Endothelial cell (in vitro differentiated cells): ENCODE measurements at places on chromosomes 12 and 14. TPM values are rescaled to one million over a fixed set of nuclear protein-coding genes. Genes with fewer than 3 reads are reported as not detected.

SIVA1 gene
- 84.3 TPM for total RNA-seq

GRCh38 chr12:52677671-52678070 lies 2.5 kb downstream of the KRT1 start:
- no peaks in the 10 kb centered on the region for H3K4me1 ChIP-seq
- DNase-seq = no peak
- no peaks in the 10 kb centered on the region for H3K36me3 ChIP-seq

SLC5A8 gene
- total RNA-seq = not detected

DNA sequence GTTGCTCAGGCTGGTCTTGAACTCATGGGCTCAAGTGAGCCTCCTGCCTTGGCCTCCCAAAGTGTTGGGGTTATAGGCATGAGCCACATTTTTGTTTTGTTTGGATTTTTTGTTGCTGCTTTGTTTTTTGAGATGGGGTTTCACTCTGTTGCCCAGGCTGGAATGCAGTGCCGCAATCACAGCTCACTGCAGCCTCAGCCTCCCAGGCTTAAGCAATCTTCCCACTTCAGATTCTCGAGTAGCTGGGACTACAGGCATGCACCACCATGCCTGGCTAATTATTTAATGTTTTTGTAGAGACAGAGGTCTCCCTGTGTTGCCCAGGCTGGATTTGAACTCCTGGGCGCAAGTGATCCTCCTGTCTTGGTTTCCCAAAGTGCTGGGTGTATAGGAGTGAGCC lies 5.7 kb upstream of the PLEK2 start:
- H3K27ac ChIP-seq = no peak overlapping the region
- DNase-seq = no peak
- H3K4me3 ChIP-seq = no peak overlapping the region
- peaks cover 2% of the 10 kb centered on the region for H3K4me1 ChIP-seq
- peaks cover 4% of the 10 kb centered on the region for H3K27me3 ChIP-seq
- H3K36me3 ChIP-seq = no peaks in the 10 kb centered on the region

- no peaks in the 10 kb centered on the region for H3K4me1 ChIP-seq
- peaks cover 3% of the 10 kb centered on the region for H3K36me3 ChIP-seq
- DNase-seq = no peak
Measured at GRCh38 chr12:2161473-2161872, 108.7 kb downstream of the CACNA1C start.

EPYC gene
- total RNA-seq = not detected

DNA sequence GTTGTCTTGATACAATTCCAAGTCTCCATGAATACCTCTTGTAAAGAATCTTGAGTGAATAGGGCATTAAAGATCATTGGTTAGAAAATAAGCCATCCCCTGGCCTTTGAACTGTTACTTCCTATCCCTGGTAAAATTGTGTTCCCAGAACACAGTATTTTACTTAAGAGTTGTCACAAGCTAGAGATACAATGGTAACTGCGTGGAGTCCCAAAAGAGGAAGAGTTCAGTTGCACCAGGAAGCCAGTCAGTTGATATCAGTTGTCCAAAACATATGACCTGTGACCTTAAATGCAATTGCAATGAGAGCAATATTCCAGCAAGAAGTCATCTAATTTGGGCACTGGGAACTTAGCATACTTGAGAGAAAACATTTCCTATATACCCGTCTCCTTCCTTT lies 117.3 kb downstream of the NEDD1 start:
- no peaks in the 10 kb centered on the region for H3K36me3 ChIP-seq
- no peak for DNase-seq
- no peaks in the 10 kb centered on the region for H3K4me1 ChIP-seq
- H3K27ac ChIP-seq = no peak overlapping the region

DNA sequence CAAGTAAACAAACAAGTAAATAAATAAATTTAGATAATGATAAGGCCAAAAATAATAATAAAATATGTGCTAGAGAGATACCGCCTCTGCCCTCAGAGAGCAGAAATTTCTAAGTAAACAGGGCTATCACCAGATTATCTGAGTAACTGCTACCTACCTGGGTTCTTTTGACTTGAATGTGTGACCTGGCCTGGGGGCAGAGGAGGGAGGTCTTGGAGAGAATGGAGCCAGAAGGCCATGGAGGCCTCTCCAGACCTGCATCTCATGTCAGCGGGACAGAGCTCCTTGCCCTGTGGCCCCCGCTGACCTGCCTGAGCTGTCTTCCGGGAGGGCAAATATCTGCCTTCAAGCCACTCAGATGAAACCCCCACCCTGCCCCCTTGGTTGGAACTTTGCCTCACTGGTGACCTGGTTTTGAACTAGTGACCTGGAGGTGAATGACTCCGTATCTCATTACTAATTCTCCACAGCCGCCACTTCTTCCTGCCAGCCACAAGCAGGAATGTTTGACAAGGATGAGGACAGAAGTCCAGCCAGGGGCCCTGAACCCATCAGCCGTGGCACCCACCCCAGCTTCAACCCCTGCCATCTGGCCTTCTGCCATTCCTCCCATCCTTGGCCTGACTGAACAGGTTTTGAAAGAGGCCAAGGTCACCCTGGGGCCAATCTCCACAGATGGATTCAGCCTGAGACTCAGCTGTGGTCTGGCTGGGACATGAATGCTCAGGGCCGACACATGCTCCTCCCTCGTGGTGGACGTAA lies 86.8 kb upstream of the PARP11 start:
- no peak overlapping the region for H3K27ac ChIP-seq
- no peaks in the 10 kb centered on the region for H3K36me3 ChIP-seq
- H3K27me3 ChIP-seq = peaks cover 2% of the 10 kb centered on the region
- H3K4me3 ChIP-seq = no peak overlapping the region
- peaks cover 5% of the 10 kb centered on the region for H3K4me1 ChIP-seq
- DNase-seq = no peak

DNA sequence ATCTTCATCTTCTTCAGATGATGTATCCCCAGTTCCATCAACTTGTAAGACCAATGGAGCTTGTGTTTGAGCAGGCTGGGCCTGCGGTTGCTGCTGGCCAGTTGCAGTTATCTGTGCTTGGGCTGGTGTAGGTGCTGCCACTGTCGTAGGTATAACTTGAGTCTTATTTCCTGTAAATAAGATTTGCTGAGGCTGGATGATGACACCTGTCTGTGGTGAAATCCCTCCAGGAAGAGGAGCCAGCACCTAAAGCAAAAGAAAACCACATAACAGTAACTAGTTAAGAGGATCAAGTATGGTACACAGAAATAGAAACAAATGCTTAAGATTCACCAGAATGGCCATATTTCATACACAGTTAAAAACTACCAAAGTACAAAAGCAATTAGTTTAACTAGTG lies 28.2 kb downstream of the GTF2A1 start:
- no peak overlapping the region for H3K4me3 ChIP-seq
- DNase-seq = no peak
- peaks cover 29% of the 10 kb centered on the region for H3K36me3 ChIP-seq
- H3K4me1 ChIP-seq = no peaks in the 10 kb centered on the region

DNA sequence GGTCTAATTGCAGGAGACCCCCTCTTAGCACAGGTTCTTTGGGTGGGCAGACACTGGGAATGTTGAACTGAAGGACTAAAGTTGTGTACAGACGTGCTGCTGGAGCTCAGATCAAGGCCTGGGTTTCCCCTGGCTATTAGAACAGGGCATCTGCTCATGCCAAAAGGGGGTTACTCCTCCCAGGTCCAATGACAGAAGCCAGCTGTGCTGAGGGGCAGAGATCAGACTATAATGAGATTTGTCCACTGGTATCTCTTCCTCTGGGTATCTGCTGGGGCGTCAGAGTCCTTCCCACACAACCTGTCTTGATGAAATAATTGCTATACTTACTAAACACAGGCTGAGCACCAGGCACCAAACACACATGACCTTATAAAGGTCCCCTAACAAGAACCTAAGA lies 42.6 kb downstream of the LTBP2 start:
- peaks cover 6% of the 10 kb centered on the region for H3K27me3 ChIP-seq
- DNase-seq = no peak
- no peaks in the 10 kb centered on the region for H3K36me3 ChIP-seq
- H3K27ac ChIP-seq = no peak overlapping the region

DNA sequence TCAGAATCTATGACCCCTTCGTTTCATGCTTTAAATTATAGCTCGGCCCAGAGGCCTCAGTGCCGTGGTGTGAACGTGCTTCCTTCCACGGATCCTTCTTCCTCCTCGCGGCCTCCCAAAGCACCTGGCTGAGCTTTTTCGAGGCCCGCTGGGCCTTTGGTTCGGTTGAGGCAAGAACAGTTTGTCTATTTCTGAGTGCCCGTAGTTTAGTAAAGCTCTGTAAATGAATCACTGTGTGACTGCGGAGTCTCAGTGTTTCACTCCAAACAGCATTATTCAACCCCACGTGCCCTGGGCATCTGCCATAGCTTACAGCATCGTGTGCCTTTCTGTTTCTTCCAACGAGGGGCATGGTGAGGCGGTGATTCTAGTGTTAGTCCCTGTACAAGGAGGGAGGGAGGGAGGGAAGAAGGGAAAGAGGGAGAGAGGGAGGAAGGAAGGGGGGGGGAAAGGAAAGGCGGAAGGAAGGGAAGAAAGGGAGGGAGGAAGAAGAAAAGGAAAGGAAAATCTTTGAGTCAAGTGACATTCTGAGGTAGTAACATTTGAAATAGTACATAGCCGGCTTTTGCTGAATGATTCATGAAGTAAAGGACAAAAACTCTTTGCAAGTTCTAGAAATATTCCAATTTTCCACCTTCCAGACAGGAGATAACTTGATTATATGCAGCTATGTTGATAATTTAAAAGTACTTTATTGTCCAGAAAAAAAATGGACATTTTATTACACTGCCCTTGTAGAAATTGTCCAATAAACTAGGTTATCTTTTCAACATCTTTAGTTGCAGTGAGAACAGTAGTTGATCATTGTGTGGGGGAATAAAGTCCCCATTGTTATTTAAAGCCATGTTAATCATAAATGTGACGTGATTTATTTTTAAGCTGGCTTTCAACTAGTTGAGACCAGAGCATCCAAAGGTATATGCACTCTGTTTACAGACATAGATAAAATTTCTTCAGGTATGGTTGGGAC lies 1.2 kb upstream of the TRIM9 start:
- peak overlapping the region; percentile 48 for H3K27ac ChIP-seq
- H3K4me1 ChIP-seq = peaks cover 11% of the 10 kb centered on the region
- DNase-seq = peak; percentile 19
- no peaks in the 10 kb centered on the region for H3K36me3 ChIP-seq

PTPRB gene
- 162 TPM for total RNA-seq

DNA sequence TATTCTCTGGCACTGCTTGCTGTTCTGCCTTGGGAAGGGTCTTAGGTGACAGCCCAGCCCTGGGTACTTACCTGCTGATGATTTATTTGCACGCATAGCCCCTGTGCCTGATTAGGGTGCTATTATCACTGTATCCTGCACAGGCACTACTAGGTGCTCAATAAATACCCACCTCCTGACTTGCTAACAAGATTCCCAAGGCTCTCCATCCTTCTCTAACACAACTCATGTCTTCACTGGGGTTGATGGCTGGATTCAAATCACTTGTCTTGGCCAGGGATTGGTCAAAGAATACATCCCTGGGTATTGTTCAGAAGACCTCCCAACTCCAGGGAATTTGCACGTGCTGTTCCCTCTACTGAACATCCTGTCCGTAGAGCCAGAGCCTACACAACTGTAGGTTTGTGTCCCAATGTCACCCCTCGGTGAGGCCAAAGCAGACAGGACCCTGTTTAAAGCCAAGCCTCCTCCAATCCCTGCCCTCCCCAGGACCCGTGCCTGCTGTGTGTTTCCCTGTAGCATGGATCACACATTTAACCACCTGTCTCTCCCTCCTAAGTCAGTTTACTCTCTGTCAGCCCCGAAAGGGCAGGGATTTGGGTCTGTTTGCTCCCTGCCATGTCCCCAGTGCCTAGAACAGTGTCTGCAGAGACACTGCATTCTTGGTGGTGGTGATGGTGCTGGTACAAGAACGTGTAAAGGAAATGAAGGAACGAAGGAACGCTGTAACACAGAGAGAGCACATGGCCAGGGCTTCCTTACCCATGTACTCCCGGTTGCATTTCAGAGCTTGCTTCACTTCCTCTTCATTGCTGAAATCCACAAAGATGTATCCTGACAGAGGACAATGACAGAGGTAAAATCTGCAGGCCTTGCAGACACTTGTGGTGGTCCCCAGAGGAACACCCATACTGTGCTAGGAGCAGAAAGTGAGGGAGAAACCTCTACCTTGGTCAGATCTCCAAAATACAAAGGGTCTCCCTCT lies 16.5 kb downstream of the RBM19 start:
- no peak overlapping the region for H3K27ac ChIP-seq
- no peaks in the 10 kb centered on the region for H3K4me1 ChIP-seq
- H3K4me3 ChIP-seq = no peak overlapping the region
- no peak for DNase-seq
- peaks cover 5% of the 10 kb centered on the region for H3K27me3 ChIP-seq
- H3K36me3 ChIP-seq = peaks cover 38% of the 10 kb centered on the region

GRCh38 chr12:118136559-118137003 lies 657 bp downstream of the PEBP1 start:
- H3K27me3 ChIP-seq = no peaks in the 10 kb centered on the region
- peak overlapping the region; percentile 55 for H3K27ac ChIP-seq
- peaks cover 12% of the 10 kb centered on the region for H3K36me3 ChIP-seq
- H3K4me1 ChIP-seq = peaks cover 9% of the 10 kb centered on the region
- peak; percentile 30 for DNase-seq
- H3K4me3 ChIP-seq = peak overlapping the region; percentile 92

DNA sequence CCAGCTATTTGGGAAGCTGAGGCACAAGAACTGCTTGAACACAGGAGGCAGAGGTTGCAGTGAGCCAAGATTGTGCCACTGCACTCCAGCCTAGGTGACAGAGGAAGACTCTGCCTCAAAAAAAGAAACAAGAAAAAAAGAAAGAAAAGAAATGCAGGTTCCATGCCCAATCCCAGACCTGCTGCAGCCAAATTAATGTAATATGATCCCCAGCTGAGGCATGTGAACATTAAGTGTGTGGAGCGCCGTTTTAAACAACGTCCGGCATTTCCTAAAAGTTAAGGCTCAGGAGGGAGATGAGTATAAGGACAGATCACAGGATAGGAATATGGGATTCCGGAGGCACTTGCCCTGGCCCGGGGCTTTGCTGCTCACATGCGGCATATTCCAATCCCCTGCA lies 162.9 kb downstream of the KSR2 start:
- peaks cover 2% of the 10 kb centered on the region for H3K4me1 ChIP-seq
- no peak for DNase-seq
- no peak overlapping the region for H3K4me3 ChIP-seq
- peaks cover 3% of the 10 kb centered on the region for H3K27me3 ChIP-seq

- H3K27ac ChIP-seq = no peak overlapping the region
- H3K27me3 ChIP-seq = peaks cover 3% of the 10 kb centered on the region
- DNase-seq = no peak
- H3K36me3 ChIP-seq = no peaks in the 10 kb centered on the region
- no peaks in the 10 kb centered on the region for H3K4me1 ChIP-seq
Measured at GRCh38 chr14:63343878-63344277, 25.1 kb upstream of the GPHB5 start.

CHURC1 gene
- total RNA-seq = 36.2 TPM

IL23A gene
- 0.80 TPM for total RNA-seq

DNA sequence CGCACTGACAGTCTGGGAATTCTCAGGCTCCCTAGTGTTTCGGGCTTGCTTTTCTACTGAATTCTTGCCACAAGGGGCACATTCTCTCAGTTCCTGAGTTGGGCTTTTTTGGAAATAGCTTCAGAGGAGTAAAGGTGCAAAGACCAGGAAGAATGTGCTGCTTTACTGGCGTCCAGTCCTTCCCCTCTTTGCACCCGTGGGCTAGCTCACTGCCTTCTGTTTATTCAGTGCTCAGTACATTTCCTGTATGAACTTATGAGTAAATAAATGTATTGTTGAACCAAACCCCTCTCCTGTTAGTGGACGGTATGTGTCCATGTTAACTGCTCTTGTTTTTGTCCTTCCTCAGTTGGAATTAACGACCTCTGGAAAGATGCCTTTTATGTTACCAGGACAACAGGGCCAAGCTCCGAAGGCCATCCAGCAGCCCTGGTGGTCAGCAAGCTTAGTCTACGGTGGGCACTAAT lies 24.0 kb downstream of the GSG1 start:
- peak overlapping the region; percentile 85 for H3K27ac ChIP-seq
- peak overlapping the region; percentile 51 for H3K4me3 ChIP-seq
- no peaks in the 10 kb centered on the region for H3K27me3 ChIP-seq
- DNase-seq = no peak
- H3K36me3 ChIP-seq = peaks cover 53% of the 10 kb centered on the region

C14orf132 gene
- total RNA-seq = 4.4 TPM
